Activated naive CD4-positive, alpha-beta T cell treated with anti-CD3 and anti-CD28 coated beads, Interleukin-2, amount 50 U/mL, for 72 hours (primary cell): ENCODE measurements at places on chromosomes 4 and X. TPM values are rescaled to one million over a fixed set of nuclear protein-coding genes. Genes with fewer than 3 reads are reported as not detected.

- no peak for DNase-seq
Measured at GRCh38 chr4:6525474-6525873, 49.5 kb upstream of the MAN2B2 start.

The SPP1 gene
- not detected for total RNA-seq

DNA sequence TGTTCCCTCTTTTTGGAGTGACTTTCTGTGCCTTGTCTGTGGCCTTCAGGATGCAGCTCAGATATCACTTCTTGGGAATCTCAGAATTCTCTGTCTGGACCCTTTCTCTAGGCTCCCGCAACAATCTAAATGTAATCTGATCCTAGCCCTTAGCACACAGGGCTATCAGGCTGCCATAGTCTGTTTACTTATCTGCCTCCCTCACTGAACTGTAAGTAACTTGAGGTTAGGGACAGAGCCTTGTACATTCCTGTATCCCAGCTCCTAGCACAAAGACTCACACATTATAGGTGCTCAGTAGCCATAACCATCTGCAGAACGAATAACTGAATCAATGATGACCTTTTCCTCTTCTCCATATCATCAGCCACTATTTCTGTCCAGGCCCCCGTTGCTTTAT, 69.5 kb downstream of the RTL9 start:
- DNase-seq: no peak

- no peak for DNase-seq
Measured at GRCh38 chr4:173318648-173319211, 15.4 kb downstream of the HMGB2 start.

DNA sequence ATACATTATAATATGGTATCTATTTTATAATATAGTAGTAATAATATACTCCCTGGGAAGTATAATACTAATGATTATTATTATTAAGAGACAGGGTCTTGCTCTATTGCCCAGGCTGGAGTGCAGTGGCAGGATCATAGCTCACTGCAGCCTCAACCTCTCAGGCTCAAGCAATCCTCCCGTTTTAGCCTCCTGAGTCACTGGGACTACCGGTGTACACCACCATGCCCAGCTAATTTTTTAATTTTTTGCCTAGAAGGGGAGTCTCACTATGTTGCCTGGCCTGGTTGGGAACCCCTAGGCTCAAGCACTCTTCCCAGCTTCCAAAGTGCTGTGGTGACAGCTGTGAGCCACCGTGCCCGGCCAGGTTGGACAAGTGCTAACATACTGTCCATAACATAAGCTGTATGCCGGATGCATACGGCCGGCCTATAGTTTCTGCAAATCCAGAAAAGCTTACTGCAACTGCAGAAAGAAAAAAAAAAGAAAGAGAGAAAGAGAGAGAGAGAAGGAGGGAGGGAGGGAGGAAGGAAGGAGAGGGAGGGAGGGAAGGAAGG, 94.2 kb upstream of the PPP2R3B start:
- DNase-seq: no peak

The ATP1B4 gene
- total RNA-seq: not detected

GRCh38 chr4:54842656-54843055, 184.9 kb downstream of the KIT start:
- no peak for DNase-seq

DNA sequence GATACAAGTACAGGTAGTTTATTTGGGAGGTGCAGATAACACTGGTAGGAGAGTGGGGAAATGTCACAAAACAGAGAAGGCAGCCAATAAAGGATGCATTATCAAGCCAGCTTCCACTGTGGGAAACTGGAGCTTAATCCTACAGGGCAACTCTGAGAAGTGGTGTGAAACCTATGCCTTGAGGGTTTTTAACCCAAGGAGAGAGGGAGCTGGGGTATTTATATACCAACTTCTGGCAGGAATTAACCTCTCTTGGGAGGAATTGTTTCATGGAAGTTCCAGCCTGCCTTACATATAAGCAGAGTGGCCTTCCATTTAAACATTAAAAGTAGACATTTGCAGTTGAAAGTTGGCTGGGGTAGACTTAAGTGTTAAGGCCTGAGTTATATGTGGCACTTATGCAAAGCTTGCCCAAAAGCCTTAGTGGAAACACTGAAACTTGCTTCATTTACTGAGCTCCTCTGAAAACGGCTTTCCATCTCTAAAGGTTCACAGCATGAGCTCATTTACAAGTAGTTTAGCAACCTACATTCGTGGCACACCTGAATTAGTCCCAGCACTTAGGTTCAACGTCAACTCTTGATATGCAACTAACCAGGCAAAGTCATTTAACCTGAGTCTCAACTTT, 19.2 kb downstream of the MAGEB17 start:
- DNase-seq: no peak

- DNase-seq: no peak
Measured at GRCh38 chr4:78684325-78685079, 91.6 kb upstream of the BMP2K start.

- no peak for DNase-seq
Measured at GRCh38 chr4:150668824-150669223, 86.9 kb downstream of the MAB21L2 start.

GRCh38 chr4:72302981-72303704, 265.9 kb downstream of the ADAMTS3 start:
- peak; percentile 50 for DNase-seq

DNA sequence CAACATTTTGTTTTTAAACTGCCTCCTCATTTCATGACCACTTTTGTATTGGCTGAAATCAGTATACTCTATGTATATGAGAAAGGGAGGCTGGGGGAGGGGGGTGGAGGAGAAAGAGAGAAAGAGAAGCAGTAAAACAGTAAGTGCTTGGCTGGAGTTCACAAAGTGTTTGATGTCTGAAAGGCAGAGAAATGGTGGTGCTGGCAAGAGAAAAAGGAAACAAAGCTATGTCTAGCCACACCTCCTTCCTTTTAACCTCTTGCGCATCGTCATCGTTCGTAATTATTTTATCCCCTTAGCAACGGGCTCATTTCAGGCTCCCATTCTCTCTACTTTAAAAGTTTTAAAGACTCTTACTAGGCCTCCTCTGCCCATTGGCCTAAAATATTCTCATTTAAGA, 25.6 kb downstream of the RPA4 start:
- no peak for DNase-seq

DNA sequence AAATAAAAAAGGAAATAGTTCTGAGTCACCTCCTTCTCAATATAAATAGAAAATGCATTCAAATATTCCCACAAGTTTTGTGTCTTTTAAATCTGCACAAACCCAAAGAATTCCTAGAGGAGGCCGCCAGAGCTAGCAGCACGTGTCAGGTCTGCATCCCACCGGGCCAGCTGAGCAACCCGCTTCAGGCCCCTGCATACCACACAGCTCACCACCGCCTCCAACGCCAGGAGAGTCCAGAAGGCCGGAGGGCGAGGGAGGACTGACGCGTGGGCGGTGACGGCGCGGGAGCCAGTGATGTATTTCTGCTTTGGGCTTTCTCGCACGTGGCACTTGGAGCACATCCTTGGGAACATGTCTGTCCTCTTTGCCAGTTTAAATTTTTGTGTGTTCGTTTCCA, 61.9 kb upstream of the CLDN34 start:
- no peak for DNase-seq

DNA sequence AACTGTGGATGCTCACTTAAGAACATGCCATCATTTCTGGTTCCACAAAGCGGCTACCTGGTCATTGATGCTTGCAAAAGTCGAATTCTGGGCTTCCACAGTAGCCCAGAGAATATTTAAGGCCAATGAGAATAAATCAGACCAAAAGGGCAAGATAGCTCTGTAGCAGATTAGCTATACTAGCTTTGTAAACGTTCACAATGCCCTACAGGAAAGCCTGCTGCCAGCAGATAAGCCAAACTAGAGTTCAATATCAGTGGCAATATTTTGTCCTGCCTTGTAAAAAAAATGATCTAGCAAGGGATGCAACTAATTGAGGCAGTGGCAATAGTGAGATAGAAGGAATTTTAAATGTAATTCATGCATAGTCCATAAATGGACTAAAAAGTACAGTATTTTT, 387.7 kb upstream of the TEX13C start:
- no peak for DNase-seq

- no peak for DNase-seq
Measured at GRCh38 chr4:113316879-113317278, 267.4 kb downstream of the ANK2 start.

- DNase-seq: no peak
Measured at GRCh38 chrX:14291666-14292500, 237.5 kb upstream of the GLRA2 start.

DNA sequence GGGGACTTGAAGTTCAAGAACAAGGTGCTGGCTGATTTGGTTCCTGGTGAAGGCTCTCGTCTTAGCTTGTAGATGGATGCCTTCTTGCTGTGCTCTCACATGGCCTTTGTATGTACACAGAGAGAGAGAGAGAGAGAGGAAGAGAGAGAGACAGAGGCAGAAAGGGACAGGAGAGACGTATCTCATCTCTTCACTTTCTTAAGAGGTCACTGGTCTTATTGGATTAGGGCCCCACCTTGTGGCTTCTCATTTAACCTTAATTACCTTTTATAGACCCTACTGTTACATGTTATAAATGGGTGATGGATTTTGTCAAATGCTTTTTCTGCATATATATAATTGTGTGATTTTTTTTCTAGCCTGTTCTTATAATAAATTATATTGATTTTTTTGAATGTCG, 1444.2 kb downstream of the ADGRL3 start:
- DNase-seq: no peak

DNA sequence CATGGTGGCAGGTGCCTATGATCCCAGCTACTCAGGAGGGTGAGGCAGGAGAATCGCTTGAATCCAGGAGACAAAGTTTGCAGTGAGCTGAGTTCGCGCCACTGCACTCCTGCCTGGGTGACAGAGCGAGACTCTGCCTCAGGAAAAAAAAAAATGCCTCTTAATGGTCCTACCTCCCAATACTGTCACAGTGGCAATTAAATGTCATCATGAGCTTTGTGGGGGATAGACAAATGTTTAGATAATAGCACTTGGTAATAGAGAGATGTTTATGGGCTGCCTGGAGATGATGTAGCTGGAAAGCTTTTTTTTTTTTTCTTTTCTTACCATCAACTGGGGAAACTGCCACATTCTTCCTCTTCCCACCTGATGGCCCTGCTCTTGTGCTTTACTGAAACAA, 33.0 kb downstream of the GRK4 start:
- no peak for DNase-seq

- DNase-seq: no peak
Measured at GRCh38 chr4:15162465-15163283, 160.4 kb downstream of the CPEB2 start.

The PRDM5 gene
- total RNA-seq: 0.25 TPM

- no peak for DNase-seq
Measured at GRCh38 chr4:54482529-54483200, 175.1 kb upstream of the KIT start.

DNA sequence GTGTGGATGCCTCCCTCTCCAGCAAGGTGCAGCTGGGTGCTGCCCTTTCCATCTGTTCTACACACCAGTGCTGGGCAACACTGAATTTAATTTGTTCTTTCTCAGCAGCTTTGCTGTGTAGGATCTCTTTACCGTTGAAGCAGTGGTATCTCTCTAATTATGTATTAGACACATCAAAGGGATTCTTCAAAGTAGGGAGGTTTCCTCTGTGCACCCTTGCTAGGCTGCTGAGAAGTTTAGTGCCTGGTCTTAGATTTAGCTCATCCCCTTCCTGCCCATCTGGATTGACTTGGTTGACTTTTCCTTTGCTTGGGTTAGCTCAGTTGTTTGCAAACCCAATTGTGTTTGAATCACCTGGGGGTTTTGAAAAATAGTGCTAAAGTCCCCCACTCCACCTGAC, 27.8 kb upstream of the LDB2 start:
- DNase-seq: no peak

- no peak for DNase-seq
Measured at GRCh38 chr4:185634066-185634652, 98.9 kb upstream of the PDLIM3 start.

DNA sequence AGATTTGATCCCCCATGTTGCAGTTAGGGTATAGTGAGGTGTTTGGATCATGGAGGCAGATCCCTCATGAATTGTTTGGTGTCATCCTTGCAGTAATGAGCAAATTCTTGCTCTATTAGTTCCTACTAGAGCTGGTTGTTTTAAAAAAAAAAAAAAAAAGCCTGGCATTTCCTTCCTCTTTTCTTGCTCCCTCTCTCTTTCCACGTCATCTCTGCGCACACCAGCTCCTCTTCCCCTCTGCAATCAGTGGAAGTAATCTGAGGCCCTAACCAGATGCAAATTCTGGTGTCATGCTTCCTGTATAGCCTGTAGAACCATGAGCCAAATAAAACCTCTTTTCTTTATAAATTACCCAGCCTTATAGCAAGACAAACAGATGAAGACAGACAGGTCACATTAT, 24.5 kb downstream of the WDR17 start:
- no peak for DNase-seq

DNA sequence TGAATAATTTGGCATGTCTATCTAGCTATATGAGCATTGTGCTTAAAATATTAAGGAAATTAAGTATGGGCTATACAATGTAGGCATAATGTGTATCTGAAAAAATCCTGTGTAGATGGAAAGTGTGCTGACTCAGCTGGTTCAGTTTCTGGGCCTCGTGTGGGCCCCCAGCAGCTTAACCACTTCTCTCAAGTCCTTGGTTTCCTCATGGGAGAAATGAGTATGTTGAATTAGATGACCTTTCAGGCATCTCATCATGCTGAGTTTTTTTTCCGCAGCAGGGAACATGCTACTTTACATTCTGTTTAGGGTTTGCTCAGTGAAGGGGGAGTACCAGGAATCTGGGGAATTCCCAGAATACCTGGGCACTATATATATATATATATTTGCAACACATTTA, 30.5 kb downstream of the RHOH start:
- peak; percentile 66 for DNase-seq

The PAGE4 gene
- not detected for total RNA-seq

DNA sequence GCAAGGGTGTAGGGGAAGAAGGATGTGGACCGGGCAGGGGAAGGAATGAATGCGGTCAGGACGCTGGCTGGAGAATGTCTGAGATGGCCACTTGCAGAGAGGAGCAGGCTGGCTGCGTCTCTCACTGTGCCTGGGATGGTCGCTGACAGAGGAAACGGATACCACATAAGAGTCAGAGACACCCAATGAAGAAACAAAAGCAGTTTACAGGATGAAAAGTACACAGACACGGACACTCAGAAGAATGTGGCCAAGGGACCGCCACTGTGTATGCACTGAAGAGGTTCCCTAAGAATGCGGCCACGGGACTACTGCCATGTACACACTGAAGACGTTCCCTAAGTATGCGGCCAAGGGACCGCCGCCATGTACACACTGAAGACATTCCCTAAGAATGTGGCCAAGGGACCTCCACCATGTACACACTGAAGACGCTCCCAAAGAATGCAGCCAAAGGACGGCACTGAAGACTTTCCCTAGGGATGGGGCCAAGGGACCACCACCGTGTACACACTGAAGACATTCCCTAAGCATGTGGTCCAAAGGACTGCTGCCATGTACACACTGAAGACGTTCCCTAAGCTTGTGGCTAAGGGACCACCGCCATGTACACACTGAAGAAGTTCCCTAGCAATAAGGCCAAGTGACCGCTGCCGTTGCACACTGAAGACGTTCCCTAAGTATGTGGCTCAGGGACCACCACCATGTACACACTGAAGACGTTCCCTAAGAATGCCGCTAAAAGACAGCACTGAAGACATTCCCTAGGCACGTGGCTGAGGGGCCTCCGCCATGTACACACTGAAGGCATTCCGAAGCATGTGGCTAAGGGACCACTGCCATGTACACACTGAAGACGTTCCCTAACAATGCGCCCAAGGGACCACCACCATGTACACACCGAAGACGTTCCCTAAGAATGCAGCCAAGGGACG, 32.2 kb downstream of the DHRSX start:
- no peak for DNase-seq
